Transverse colon (tissue), 4 donors: ENCODE measurements at places on chromosomes 12 and 14. TPM values are rescaled to one million over a fixed set of nuclear protein-coding genes. Genes with fewer than 3 reads are reported as not detected.
A peak's percentile ranks its signal among the peaks of the same experiment; 100 is the strongest.

DNA sequence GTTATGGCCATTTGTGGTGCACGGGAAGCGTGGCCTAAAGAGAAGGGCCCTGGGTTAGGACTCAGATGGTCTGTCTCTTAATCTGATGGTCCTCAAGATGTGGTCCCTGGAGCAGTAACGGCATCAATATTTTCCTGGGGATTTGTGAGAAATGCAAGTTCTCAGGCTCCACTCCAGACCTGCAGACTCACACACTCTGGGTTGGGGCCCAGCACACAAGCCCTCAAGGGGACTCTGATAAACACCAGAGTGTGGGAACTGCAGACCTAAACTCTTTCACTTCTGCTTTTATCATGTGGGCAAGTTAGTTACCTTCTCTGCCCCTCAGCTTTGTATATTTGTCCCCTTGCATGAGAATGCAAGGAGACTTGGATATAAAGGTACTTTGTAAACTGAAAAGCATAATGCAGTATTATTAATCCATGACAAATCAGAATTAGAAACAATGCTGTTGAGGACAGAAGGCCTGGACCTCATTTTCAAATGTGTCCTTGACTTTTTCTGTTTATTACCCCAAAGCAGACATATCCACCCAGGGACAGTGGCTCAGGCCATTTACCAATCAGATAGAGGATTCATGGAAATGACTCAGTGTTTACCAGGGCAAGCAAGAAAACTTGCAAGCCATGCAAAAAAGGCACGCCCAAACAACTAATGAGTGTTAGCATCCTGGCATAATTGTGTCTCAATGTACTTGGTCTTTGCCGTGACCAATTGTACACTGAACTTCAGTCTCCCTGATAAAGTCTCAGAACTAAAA lies 157.0 kb downstream of the ASCL1 start:
- no peaks in the 10 kb centered on the region for H3K4me1 ChIP-seq
- no peaks in the 10 kb centered on the region for H3K36me3 ChIP-seq
- no peak for DNase-seq
- no peak overlapping the region for H3K4me3 ChIP-seq

GRCh38 chr12:110270125-110270962 lies 10.7 kb upstream of the ATP2A2 start:
- H3K4me1 ChIP-seq = peaks cover 33% of the 10 kb centered on the region
- H3K4me3 ChIP-seq = no peak overlapping the region
- H3K36me3 ChIP-seq = no peaks in the 10 kb centered on the region

Gene SRSF5
- 255 TPM for total RNA-seq

Gene AMIGO2
- total RNA-seq = 6.6 TPM

DNA sequence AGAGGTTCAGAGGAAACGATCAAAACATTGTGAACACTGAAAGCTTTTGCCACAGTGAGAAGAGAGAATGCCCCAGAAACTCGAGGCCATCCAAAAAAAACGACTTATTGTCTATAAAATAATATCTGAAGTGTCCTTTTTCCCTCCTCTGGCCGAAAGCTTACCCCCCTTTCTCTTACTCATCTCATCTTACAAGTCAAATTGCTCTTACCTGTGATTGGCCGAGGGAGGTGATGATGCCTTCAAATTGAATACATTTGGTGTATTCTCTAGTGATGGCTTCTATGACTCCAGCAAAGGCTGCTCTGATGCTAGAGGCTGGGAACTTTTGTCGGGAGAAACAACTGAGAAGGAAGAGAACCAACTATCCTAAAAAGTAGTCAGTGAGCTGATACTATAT lies 90.7 kb downstream of the PTCSC3 start:
- H3K27me3 ChIP-seq = no peaks in the 10 kb centered on the region
- H3K27ac ChIP-seq = no peak overlapping the region
- no peak for DNase-seq
- no peak overlapping the region for H3K4me3 ChIP-seq
- H3K4me1 ChIP-seq = no peaks in the 10 kb centered on the region

Gene SPRYD3
- 22.2 TPM for total RNA-seq

GRCh38 chr12:85310025-85310424 lies 30.0 kb downstream of the ALX1 start:
- H3K27me3 ChIP-seq = peaks cover 10% of the 10 kb centered on the region
- H3K27ac ChIP-seq = no peak overlapping the region
- no peaks in the 10 kb centered on the region for H3K36me3 ChIP-seq
- no peaks in the 10 kb centered on the region for H3K4me1 ChIP-seq

Gene FERMT2
- 51.3 TPM for total RNA-seq

- H3K27ac ChIP-seq = no peak overlapping the region
- H3K4me3 ChIP-seq = no peak overlapping the region
Measured at GRCh38 chr14:72525087-72525915, 368.6 kb downstream of the DPF3 start.

- DNase-seq = no peak
- no peaks in the 10 kb centered on the region for H3K27me3 ChIP-seq
- peaks cover 10% of the 10 kb centered on the region for H3K4me1 ChIP-seq
- no peaks in the 10 kb centered on the region for H3K36me3 ChIP-seq
Measured at GRCh38 chr14:67817750-67818438, 1.5 kb upstream of the ZFYVE26 start.

Gene FITM1
- total RNA-seq = not detected

Gene CMKLR1
- 13.5 TPM for total RNA-seq

DNA sequence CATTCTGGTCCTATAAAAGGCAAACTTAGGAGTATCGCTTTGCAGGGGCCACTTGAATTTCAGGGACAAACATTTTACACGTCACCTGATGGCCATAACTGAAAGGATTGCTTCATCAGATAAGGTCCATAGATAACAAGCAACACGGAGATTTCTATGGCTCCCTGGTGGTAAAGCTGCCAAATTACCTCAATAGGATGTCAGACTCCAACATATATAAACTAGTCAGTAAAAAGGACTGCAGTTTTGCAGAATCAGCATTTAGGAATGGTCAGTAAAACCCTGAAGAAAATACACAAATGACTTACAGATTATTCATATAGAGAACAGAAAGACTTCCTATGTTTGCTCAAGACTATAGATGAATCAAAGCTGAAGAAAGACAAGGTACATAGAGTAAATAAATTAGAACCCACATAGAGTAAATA lies 66.1 kb upstream of the GRIP1 start:
- no peak for DNase-seq
- no peaks in the 10 kb centered on the region for H3K36me3 ChIP-seq
- no peak overlapping the region for H3K27ac ChIP-seq
- no peak overlapping the region for H3K4me3 ChIP-seq

Gene IFNG
- total RNA-seq = not detected

DNA sequence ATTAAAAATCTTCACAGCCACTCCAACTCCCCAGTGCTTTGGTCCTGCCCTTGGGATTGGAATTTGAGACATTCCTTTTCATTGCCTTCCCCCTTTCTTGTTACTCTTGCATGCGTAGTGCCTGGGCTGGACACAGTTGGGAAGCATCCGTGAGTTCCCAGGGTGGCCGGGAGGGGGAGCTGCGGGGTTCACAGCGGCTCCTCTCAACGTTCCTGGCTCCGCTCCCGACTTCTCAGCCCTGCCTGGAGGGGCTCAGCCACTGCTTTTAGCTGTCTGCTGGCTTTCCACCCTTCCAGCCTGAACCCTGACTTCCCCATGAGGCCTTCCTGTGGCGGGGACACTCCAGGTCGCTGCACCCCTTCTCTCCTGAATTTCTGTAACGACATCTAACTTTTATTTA lies 3.2 kb downstream of the TEX52 start:
- no peaks in the 10 kb centered on the region for H3K27me3 ChIP-seq
- DNase-seq = peak; percentile 76
- H3K4me3 ChIP-seq = no peak overlapping the region
- H3K4me1 ChIP-seq = no peaks in the 10 kb centered on the region

DNA sequence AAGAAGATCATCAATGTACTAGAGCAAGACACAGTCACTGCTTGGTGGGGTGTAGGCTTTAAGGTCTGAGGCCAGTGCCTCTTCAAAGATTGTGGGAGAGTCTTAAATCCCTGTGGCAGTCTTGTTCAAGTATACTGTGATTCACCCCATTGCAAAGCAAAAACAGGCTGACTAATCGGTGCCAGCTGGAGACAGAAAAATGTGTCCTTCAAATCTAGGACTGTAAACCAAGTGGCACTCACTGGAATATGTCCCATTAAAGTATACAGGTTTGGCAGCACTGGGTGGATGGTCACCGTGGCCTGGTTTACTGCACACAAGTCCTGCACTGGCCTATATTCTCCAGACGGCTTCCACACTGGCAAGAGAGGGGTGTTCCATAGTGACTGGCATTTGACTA lies 1315.3 kb downstream of the TMEM121 start:
- H3K27ac ChIP-seq = no peak overlapping the region
- no peaks in the 10 kb centered on the region for H3K36me3 ChIP-seq
- no peak for DNase-seq
- H3K27me3 ChIP-seq = no peaks in the 10 kb centered on the region
- no peaks in the 10 kb centered on the region for H3K4me1 ChIP-seq

- peaks cover 3% of the 10 kb centered on the region for H3K4me1 ChIP-seq
- H3K4me3 ChIP-seq = no peak overlapping the region
- H3K27ac ChIP-seq = no peak overlapping the region
- no peaks in the 10 kb centered on the region for H3K27me3 ChIP-seq
- no peak for DNase-seq
Measured at GRCh38 chr14:94100847-94101246, 9.7 kb upstream of the IFI27 start.

GRCh38 chr14:30990770-30991169 lies 34.7 kb upstream of the AP4S1 start:
- DNase-seq = no peak
- no peak overlapping the region for H3K27ac ChIP-seq
- H3K36me3 ChIP-seq = no peaks in the 10 kb centered on the region

Gene ACRBP
- total RNA-seq = 2.2 TPM

DNA sequence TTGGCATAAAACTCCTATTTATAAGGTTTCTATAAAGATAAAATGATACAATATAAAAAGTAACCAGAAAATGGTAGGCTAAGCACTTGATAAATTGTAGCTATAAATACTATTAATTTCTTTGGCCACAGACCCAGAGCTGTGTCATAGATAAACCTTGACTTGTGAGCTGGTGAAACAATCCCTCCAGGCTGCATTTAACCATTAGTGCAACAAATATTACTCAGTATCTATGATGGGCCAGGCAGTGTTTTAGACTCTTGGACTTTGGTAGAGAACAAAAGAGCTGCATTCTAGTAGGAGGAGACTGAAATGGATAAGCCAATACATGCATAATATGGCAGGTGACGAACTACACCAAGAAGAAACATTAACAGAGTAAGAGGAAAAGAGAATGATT lies 178.1 kb downstream of the BTG1 start:
- H3K36me3 ChIP-seq = no peaks in the 10 kb centered on the region
- no peaks in the 10 kb centered on the region for H3K27me3 ChIP-seq
- no peaks in the 10 kb centered on the region for H3K4me1 ChIP-seq
- no peak overlapping the region for H3K4me3 ChIP-seq
- no peak overlapping the region for H3K27ac ChIP-seq
- DNase-seq = no peak

DNA sequence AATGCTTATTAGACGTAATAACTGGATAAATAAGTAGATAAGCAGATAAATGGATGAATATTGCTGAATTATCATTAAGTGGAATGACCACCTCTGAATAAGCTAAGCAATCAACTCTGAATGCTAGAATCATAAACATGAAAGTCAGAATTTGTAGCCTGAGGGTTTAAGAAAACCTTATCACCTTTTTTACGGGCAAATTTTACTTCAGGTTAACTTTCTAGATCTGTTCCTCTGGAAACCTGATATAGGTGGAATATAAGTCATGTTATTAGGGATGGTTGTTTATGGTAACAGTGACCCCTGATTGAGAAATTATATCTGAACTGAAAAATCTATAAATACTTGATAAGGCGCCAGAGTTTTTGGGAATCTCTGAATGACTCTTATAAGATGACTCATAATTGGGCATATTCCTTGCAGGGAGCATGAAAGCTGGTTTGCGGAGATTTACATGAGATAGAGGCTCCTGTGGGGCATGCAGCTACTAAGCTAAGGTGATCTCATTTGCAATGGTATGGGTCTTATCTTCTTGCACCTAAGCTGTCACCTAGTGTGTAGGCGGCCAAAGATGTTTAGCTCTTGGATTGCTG lies 12.1 kb downstream of the SPX start:
- H3K36me3 ChIP-seq = no peaks in the 10 kb centered on the region
- H3K27me3 ChIP-seq = no peaks in the 10 kb centered on the region
- H3K4me3 ChIP-seq = no peak overlapping the region

Gene RGS6
- total RNA-seq = 0.41 TPM

Gene ENDOU
- total RNA-seq = not detected

Gene BICDL1
- 3.2 TPM for total RNA-seq

DNA sequence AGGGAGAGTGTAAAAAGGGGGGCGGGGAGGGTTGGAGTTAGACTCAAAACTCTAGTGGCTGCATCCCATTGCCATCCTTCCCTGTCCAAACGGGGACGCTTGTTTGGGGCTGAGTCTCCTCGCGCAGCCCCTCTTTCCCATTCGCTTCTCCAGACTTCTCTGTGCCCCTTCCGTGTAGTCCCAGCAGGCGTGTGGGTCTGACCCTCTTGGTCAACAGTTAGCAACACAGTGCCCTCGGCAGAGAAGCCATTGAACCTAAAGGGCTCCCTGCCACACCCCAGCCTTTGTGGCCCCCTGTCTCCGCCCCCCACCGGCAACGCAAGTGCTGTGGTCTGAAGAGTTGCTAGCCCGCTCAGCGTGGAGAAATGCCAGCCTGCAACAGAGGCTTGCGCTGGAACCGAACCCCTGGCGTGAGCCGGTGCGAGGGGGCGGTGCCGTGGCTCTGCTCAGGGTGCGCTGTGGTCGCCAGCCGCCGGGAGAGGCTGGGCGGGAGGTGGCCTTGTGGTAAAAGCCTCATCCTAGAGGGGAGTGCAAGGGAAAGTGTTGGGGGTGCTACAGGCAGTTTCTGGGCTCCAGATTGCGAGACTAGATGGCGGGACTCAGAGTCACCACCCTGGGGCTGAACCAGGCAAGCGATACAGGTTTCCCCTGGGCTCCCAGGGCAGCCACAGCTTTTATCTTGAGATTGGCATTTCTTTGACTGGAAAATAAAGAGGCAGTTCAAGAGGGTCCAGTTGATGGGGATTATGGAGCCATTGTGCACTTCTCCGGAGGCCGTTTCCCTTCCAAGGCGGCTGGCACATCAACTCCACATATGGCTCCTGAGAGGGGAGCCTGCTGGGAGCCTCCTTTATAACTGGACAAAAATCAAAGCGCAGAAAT lies 2.1 kb downstream of the PLXNC1 start:
- H3K4me1 ChIP-seq = no peaks in the 10 kb centered on the region
- peak; percentile 43 for DNase-seq
- peak overlapping the region; percentile 17 for H3K4me3 ChIP-seq
- peak overlapping the region; percentile 72 for H3K27ac ChIP-seq
- no peaks in the 10 kb centered on the region for H3K36me3 ChIP-seq
- peaks cover 45% of the 10 kb centered on the region for H3K27me3 ChIP-seq

Gene KRT4
- total RNA-seq = not detected

Gene PTPRB
- total RNA-seq = 22.9 TPM

GRCh38 chr14:64400829-64401459 lies 12.8 kb downstream of the MTHFD1 start:
- H3K4me1 ChIP-seq = no peaks in the 10 kb centered on the region
- DNase-seq = no peak
- no peak overlapping the region for H3K27ac ChIP-seq

GRCh38 chr14:60904381-60904780 lies 76.5 kb downstream of the TRMT5 start:
- H3K27ac ChIP-seq = no peak overlapping the region
- no peak for DNase-seq
- H3K4me1 ChIP-seq = no peaks in the 10 kb centered on the region

GRCh38 chr14:65149116-65149515 lies 46.8 kb upstream of the MAX start:
- H3K27ac ChIP-seq = no peak overlapping the region
- H3K36me3 ChIP-seq = no peaks in the 10 kb centered on the region
- no peak for DNase-seq
- H3K27me3 ChIP-seq = peaks cover 2% of the 10 kb centered on the region
